ENCODE measurements at places on chromosomes 12 and 14. TPM values are rescaled to one million over a fixed set of nuclear protein-coding genes. Genes with fewer than 3 reads are reported as not detected.

MYH7 gene
- total RNA-seq = not detected

- DNase-seq = no peak
- H3K27me3 ChIP-seq = no peaks in the 10 kb centered on the region
- H3K4me1 ChIP-seq = peaks cover 10% of the 10 kb centered on the region
- H3K4me3 ChIP-seq = no peak overlapping the region
- H3K27ac ChIP-seq = no peak overlapping the region
These were observed 25.4 kb upstream of the PELI2 start for GRCh38 chr14:56092763-56093162.

RIC8B gene
- total RNA-seq = 27.2 TPM

ATP2A2 gene
- 107 TPM for total RNA-seq

DNA sequence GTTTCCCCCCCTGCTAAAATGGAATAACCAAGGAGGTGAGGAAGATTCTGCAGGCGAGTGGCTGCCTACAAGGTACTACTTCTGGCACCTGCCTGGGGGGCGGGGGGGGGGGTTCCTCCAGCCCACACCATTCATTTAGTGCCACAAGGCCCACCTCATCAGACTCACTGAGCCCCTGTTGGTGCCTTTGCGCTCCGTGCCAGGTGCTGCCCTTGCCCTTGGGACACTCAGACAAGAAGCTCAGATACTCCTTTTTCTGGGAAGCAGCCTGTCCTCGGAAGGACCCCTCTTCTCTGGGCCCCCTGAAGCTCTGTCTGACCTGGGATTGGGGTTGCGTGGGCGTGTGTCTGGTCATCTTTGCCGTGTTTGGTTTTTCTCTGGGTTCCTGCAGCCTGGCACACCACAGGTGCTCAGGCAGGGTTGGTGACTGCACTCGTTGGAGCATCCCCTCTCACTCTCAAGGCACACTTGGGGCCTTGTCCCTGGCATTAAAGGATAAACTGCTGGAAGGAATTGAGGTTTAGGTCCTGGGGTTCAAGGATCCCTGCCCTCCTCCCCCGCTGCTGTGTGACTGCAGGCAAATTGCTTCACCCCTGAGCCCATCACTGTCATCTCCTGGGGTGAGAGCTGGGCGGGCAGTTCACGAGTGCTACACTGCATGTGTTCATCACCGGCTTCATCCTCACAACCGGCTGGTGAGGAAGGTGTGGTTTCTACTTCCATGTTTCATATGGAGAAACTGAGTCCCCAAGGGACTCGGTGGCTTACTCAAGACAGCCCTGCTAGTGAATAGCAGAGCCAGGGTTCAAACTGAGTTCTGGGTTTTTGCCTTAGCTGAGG lies 16.9 kb downstream of the FAM222A start:
- no peaks in the 10 kb centered on the region for H3K27me3 ChIP-seq
- no peak overlapping the region for H3K4me3 ChIP-seq
- no peak for DNase-seq
- H3K27ac ChIP-seq = no peak overlapping the region

DNA sequence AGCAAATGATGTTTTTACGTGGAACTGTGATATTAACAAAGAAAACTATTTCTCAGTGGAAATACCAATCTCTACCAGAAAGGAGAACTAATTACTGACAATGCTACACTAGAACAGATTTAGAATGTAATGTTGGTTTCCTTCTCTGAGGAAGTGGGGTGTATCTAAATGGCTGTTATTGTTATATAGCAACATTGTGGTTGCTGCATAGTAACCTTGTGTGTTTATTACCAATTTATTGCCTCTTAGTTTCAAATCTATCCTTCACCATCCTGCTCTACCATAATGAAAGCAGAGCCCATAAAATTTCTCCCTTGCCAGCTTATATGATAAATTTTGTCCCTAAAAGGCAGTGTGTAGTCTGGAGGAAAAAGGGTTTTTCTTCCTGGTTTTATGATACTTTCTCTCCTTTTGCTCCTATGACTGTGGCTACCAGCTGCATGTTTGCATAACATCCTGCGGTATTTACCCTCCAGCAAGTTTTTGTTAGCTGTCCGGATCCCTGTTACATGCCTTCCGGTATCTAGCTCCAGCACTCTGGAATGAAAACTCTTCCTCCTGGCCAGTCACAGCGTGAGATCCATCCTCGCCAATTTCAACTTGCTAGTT lies 5.7 kb upstream of the KLRK1 start:
- H3K27ac ChIP-seq = peak overlapping the region; percentile 52
- H3K4me1 ChIP-seq = peaks cover 22% of the 10 kb centered on the region
- DNase-seq = peak; percentile 73
- no peaks in the 10 kb centered on the region for H3K27me3 ChIP-seq

DNA sequence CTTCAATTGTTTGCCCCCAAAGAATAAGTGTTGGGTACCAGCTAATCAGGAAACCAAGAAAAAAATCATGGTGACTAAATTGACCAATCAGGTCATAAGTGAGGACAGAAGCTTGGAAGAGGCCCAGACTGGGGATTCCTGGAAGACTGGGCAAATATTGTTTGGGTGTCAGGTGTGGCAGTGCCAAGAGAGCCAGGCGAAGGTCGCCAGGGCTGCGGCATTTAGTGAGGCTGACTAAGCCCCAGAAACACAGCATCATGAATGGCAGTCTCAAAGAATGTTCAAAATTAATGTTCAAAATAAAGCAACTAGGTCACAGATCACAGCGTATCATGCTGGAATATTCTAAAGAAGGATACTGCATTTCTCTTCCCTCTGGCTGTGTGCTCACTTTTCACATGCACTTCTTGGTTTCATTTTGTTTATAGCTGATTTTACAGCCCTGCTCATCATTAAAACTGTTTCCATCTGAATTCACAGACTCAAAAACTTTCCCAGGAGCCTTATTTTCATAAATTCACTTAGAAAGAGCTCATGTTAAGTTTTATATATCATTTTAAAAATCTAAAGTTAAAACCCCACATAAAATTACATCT lies 85.3 kb upstream of the OVCH1 start:
- no peaks in the 10 kb centered on the region for H3K27me3 ChIP-seq
- no peak overlapping the region for H3K27ac ChIP-seq
- H3K36me3 ChIP-seq = no peaks in the 10 kb centered on the region
- no peak overlapping the region for H3K4me3 ChIP-seq
- H3K4me1 ChIP-seq = peaks cover 9% of the 10 kb centered on the region
- peak; percentile 49 for DNase-seq

SMOC1 gene
- 3.3 TPM for total RNA-seq

GRCh38 chr14:65160091-65160490 lies 57.8 kb upstream of the MAX start:
- H3K27me3 ChIP-seq = no peaks in the 10 kb centered on the region
- no peak overlapping the region for H3K4me3 ChIP-seq
- no peak overlapping the region for H3K27ac ChIP-seq

DNA sequence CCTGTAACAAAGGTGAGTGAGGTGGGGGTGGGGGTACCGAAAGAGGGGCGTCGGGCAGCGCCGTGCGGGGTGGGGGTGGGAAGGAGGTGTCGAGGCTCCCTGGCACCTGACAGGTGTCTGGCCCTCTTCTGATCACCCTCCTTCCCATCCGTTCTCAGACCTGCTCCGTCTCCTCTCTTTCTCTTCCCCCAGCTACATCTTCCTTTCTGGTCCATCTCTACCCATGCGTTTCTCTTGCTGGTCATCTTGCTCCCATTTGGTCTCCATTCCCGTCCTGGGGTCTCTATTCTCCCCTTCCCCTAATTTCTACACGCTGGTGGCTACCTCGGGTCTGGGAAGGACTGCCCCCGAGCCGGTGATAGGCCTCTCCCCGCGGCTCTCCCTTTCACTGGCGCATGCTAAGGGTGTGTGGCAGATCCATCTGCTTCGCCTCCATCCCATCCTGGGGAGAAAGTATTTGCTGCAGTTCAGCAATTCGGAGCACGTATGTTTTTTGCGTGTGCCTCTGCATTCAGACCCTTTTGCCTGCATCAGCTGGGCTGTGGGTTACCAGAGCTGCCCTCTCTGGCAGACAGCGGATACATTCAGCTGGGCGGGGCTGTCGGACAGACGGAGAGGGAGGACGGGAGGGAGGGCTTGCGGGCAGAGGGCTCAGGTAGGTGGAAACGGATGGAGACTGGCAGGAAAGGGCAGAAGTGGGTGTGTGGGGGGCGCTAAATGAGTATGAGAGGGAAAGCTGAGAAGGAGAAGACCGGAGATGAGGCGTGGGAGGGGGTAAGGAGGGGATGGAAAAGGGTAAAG lies 730 bp downstream of the CLSTN3 start:
- H3K27ac ChIP-seq = peak overlapping the region; percentile 76
- H3K4me1 ChIP-seq = peaks cover 29% of the 10 kb centered on the region
- H3K4me3 ChIP-seq = peak overlapping the region; percentile 71

GRCh38 chr12:113103756-113104450 lies 31.7 kb downstream of the RASAL1 start:
- no peak overlapping the region for H3K27ac ChIP-seq
- peaks cover 8% of the 10 kb centered on the region for H3K4me1 ChIP-seq
- peak; percentile 36 for DNase-seq
- no peaks in the 10 kb centered on the region for H3K36me3 ChIP-seq
- peaks cover 6% of the 10 kb centered on the region for H3K27me3 ChIP-seq

DNA sequence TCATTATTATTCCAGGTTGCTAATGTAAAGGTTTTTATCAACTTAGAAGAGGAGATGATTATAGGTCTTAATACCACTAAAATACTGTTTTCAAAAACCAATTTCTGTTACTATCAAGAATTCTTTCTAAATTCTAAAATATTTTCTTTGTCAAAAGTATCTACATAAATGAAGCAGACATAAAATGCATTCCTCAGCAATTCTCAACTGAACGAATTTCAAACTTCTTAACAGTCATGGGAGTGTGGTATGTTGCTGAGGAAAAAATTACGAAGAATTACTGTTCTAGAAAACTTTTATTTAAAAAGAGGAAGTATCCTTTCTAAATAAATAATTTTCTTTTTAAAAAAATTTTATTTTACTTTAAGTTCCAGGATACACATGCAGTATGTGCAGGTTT lies 146.4 kb downstream of the SLC2A13 start:
- DNase-seq = no peak
- no peak overlapping the region for H3K27ac ChIP-seq
- H3K36me3 ChIP-seq = no peaks in the 10 kb centered on the region
- H3K27me3 ChIP-seq = no peaks in the 10 kb centered on the region

CISTR gene
- not detected for total RNA-seq

DNA sequence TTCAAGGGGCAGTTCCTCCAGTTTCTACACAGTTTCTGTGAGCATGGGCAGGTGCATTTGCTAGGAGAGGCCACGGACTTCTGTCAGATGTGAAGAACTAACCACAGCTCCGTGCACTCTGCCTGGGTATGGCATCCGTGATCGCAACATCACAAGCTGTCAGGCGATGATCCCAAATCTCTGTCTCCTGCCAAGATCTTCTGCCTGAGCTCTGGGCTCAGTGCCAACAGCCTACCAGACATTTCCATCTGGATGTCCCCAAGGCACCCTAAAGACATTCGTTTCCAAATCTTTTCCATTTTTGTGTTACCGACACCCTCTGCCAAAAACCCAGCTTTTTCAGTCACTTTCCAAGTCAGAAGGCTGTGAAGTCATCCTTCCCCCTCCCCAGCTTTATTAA lies 292.1 kb downstream of the GLT1D1 start:
- no peaks in the 10 kb centered on the region for H3K4me1 ChIP-seq
- no peak for DNase-seq
- no peaks in the 10 kb centered on the region for H3K27me3 ChIP-seq
- H3K36me3 ChIP-seq = no peaks in the 10 kb centered on the region

GALNT9 gene
- total RNA-seq = not detected

DNA sequence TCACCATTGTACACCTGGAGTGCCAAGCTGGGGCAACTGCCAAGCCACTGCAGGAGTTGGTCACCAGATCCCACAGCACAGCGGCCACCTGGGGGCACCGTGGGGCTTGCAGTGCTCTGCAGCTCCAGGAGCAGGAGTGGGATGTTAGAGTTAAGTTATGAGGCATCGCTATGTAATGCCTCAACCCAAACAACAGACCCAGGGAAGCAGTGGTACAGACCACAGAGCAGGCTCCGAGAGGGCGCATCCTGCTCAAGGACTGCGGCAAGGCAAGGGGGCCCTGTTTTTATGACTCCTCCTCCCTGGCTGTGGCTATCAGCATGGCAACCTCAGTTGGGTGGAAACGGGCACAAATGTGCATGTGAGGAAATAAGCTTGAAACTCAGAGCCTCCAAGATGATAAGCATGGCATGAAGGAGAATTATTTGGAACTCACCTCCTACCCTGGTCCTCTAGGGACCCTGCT lies 63.1 kb downstream of the ARL6IP4 start:
- H3K36me3 ChIP-seq = no peaks in the 10 kb centered on the region
- DNase-seq = peak; percentile 92
- H3K4me1 ChIP-seq = peaks cover 64% of the 10 kb centered on the region
- no peak overlapping the region for H3K4me3 ChIP-seq
- no peaks in the 10 kb centered on the region for H3K27me3 ChIP-seq

DNA sequence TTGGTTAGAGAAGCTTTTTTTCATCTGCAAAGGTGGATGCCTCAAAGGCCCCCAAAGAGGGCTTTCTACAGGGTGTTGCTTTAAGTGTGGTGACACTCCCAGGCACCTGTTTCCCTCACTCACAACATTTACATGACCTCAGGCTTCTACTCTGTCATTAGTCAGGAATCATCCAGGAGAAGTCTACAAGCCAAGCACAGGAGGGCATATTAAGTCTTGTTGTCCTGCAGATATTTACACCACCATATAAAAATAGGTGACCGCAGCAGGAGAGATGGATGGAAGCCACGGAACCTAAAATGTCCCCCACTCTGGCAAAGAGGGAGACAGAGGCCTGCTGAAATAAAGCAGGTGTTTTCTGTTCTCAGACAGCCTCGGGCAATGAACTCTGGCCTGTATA lies 7.5 kb upstream of the DPF3 start:
- H3K36me3 ChIP-seq = no peaks in the 10 kb centered on the region
- H3K27me3 ChIP-seq = peaks cover 21% of the 10 kb centered on the region
- no peak overlapping the region for H3K27ac ChIP-seq
- DNase-seq = no peak

CFAP54 gene
- 3.5 TPM for total RNA-seq

- no peak overlapping the region for H3K4me3 ChIP-seq
- peaks cover 3% of the 10 kb centered on the region for H3K4me1 ChIP-seq
- H3K27ac ChIP-seq = no peak overlapping the region
- H3K36me3 ChIP-seq = no peaks in the 10 kb centered on the region
- H3K27me3 ChIP-seq = no peaks in the 10 kb centered on the region
- DNase-seq = no peak
These were observed 33.7 kb downstream of the GALNT4 start for GRCh38 chr12:89490922-89491321.

- H3K4me3 ChIP-seq = no peak overlapping the region
- H3K27me3 ChIP-seq = no peaks in the 10 kb centered on the region
- no peaks in the 10 kb centered on the region for H3K36me3 ChIP-seq
- DNase-seq = no peak
- H3K4me1 ChIP-seq = no peaks in the 10 kb centered on the region
These were observed 494.2 kb downstream of the SOX5 start for GRCh38 chr12:23455283-23455682.

Measured in stomach (tissue), 19 donors.